AG20443 (cell line): ENCODE measurements at places on chromosomes 5 and 9.

GRCh38 chr9:16645970-16646369, 224.5 kb downstream of the BNC2 start:
- no peak for DNase-seq

- DNase-seq: no peak
Observed at GRCh38 chr5:69528035-69528434, 32.0 kb upstream of the GTF2H2C start.

- DNase-seq: no peak
Observed at GRCh38 chr9:90459321-90459720, 183.3 kb downstream of the DIRAS2 start.

GRCh38 chr9:19101203-19101602, 1.5 kb downstream of the HAUS6 start:
- no peak for DNase-seq

- DNase-seq: no peak
Observed at GRCh38 chr5:61647672-61648071, 315.6 kb downstream of the ZSWIM6 start.

DNA sequence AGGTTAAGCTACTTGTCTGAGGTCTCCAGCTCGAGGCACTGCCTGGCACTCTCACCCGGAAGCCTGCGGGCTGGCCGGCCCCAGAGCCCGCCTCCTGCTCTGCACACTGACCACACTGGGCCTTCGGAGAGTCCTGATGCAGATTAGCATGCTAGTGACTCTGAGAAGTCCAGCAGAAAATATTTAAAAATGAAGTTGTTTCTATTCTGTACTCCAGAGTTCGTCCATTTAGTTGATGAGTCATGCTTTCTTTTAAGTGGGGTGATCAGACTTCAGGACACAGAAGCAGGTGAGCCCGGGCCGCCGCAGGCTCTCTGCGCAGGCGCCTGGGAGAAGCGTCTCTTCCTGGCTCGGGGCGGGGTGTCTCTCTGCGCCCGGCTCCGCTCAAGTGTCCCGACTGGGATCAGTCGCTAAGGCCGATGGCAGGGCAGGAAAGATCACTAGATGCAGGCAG, 32.5 kb downstream of the FAM240B start:
- peak; percentile 34 for DNase-seq

DNA sequence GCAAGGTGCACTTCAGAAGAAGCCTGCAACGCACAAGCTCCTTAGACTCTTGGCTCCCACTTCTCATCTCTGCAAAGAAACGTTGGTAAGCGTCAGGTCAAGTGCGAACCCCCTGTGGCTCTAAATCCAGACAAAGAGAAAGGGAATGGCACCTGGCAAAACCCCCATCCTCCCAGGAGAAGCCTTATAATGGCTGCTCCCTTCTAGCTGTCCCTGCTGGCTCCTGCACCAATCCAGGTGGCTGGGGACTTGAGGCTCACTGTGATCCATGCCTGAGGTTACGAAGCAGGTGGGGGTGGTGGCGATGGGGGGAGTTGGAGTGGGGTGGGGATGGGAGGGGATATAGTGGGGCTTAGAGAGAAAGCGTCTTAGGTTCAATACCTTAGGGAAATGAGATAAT, 272.8 kb downstream of the DENND1A start:
- DNase-seq: no peak

DNA sequence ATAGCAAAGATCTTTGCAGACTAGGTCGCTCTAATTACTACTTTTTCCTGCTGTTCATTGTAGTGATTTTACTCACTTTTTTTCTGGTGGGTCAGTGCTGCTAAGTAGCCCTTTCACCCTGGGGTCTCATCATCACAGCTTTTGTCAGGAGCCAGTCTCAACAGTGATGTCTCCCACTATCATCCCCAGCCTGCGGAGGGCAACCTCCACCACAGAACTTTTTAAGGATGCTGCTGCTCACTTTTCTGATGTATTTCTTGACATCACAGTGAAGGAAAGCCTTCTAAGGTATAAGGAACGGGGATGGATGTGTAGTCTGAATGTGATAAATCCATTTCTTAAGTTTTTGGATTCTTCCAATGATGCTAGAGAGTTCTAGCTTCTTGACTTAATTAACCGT, 242.5 kb upstream of the RIOK2 start:
- DNase-seq: peak; percentile 13

DNA sequence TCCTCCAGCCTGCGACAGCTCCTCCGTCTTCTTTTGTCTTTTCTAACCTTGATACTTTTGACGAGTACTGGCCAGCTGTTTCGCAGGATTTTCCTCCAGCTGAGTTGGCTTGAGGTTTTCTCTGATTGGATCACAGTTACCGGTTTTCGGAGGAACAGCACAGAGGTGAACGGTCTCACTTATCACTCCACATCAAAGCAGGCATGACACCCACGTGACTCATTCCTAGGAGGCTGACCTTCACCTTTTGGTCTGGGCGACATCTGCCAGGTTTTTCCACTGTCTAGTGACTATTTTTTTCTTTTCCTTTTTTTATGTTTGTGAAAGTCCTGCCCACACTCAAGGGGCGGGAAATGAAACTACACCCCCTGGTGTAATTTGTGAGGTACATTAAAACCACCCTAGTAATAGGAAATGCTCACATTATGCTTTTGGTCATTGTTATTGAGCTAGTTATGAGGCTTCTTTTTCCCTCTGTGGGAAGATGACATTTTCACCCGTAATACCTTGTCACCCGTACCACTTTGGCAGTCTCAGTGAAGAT, 319.2 kb downstream of the GADD45G start:
- no peak for DNase-seq

- peak; percentile 16 for DNase-seq
Observed at GRCh38 chr5:129664336-129664937, 83.5 kb upstream of the MINAR2 start.
